CD4-positive, alpha-beta T cell treated with Interleukin-6 at 100 ng/mL for 8 hours (primary cell): ENCODE measurements at places on chromosomes 7 and 10.
A peak's percentile ranks its signal among the peaks of the same experiment; 100 is the strongest.

DNA sequence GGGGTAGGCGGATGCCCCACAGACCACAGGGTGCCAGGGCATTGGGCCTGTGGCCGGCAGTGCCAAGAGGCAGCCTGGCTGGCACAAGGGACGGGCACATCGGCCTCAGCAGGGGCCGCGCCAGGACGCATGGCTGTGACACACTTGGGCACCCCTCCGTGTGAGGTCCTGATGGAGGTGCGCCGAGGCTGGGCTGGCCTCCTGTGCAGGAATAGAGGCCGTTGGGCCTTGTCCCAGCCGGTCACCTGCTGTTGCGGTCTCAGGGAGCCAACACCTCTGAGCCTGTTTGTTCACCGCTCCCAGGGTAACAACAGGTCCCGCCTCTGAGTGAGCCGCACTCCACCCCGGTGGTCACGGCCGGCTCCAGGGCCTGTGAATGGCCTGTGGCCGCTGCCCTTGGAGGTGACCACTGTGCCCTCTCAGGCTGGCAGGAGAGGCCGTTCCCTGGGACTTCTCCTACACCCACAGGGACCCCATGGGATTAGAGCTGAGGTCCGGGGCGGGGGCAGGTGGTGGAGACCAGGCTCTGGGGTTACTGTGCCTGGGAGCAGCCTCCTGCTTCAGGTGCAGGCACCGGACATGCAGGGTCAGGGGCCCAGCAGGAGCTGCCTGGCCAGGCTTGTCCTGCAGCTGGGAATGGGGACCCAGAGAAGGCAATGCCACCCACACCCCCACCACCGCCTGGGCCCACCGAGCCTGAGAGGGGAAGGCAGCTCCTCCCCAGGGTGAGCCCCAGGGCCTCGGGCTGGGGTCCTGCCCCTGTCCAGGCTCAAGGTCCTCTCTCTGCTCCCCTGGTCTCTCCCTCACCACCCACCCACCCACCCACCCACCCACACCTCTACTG lies 12.0 kb downstream of the PWWP2B start:
- DNase-seq, result no peak

- no peak for DNase-seq
Measured at GRCh38 chr10:29851241-29851640, 208.1 kb downstream of the JCAD start.

DNA sequence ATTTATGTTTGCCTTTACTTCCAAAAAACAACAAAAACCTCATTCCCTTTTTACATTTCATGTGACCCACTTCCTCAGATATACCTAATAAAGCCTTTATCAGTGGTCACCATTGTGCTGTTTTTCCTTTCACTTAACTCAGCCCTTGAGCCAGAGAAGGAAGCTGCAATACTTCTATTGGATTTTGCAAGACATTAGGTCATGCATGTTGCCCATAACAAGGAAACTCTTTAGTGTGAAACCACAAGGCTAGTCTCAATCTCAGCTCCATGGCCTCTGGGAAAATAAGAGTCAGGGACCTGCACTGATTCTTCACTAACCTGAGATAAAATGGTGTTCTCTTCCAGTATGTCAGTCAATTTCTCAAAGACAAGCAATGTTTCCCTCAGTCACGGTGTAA lies 27.8 kb downstream of the STEAP4 start:
- DNase-seq, result no peak

- no peak for DNase-seq
Measured at GRCh38 chr10:1002425-1003006, 14.3 kb downstream of the GTPBP4 start.

GRCh38 chr7:95434557-95435421 lies at the start of gene PON2:
PON2 (minus strand) TSS chr7:95435028; CDS start chr7:95434951, 77 bp downstream.
- DNase-seq, result peak; percentile 30

DNA sequence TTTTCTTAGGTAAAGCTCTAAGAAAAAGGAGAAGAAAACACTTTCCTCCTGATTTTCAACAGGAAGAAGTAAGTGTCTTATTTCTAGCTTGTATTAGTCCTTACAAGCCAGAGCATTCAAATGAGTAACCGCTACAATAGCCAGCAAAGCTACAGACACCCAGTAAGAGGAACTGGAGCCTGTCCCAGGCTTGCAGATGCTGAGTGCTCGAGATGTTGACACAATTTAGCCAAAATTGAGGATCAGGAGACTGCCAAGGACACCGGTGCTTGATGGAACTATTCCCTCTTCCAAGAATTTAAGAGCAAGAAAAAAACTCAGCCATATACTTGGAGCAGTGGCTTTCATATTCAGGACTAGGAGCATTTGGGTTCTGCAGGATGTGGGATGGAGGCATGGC lies 149.3 kb upstream of the DPP6 start:
- no peak for DNase-seq

- no peak for DNase-seq
Measured at GRCh38 chr10:6871128-6871527, 291.1 kb upstream of the PRKCQ start.

GRCh38 chr7:3120513-3120912 lies 76.8 kb upstream of the CARD11 start:
- DNase-seq, result peak; percentile 56

DNA sequence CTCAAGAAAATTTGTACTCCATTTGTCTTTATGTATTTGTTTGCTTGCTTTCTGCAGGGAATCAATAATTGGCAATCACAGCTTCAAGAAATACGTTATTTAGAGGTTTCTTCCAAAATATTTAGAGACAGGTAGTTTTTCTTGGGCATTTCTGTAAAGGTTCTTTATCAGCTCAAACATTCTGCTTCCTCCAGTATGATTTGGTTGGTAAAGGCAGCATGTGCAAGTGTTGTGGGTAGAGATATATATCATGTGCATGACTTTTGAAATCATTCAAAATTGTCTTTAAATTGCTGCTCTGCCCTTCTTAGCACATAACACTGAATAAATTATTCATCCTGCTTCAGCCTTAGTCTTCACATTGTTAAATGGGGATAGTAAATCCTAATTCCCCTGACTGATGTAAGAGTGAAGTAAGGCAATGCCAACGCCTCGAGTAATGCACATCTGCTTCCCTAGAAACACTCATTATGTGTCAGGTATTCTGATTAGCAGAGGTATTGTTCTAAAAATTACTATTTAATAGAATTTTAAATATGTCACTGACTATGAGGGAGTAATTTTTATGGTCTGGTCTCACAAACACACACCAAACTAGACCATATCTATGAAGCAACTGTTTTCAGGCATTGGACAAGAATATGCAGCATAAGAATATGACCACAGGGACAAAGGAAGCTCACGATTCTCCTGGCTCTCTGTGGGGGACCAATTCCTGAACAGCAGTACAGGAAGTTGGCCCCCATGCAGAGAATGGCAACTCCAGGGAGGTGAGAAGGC lies 77.3 kb upstream of the AKR1E2 start:
- DNase-seq, result no peak

- DNase-seq, result no peak
Measured at GRCh38 chr7:40348126-40348728, 213.4 kb downstream of the SUGCT start.

DNA sequence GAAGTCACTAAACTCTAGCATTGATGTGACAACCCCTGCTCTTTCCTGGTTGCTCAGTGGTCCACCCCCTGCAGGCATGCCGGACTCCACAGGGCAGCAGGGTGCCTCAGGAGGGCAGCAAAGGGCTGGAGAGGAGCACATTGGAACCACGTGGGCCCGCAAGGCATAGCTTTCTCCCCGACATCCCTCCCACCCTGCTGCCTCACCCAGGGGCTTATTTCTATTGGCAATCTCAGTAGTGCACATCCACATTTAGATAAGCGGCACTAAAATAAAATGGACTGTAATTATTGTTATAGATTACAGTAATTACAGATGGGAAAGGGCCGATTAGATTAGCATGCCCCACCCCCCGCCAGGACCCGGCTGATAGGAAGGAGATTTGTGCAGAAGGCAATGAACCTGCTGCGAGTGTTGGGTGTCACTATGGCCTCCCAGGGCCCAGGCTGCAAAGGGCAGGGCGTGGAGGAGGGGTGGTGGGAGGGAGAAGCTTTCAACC lies 580.1 kb downstream of the GRID1 start:
- no peak for DNase-seq

DNA sequence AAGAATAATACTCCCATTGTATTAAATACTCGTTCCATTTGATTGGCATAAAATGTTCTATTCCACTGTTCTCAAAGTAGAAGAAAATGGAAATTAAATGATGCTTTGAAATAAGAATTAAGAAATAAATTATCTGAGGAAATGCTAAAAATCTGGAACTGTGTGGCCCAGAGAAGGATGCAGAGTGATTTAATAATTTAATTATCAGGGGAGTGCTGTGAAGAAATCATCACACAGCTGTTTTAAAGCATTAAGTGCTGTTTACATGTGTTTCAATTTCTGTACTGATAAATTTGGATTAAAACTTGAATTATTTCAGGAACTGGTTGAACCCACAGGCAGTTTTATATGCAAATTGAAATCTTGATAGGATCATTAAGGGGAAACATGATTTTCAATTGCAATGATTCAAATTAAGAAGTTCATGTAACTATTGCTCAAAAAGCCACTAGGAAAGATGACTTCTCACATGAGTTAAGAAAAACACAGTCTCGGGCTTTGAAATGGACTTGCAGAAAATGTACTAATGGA lies 56.3 kb downstream of the COL28A1 start:
- DNase-seq, result no peak

- DNase-seq, result no peak
Measured at GRCh38 chr7:78450706-78451105, 652.1 kb downstream of the PHTF2 start.

- no peak for DNase-seq
Measured at GRCh38 chr7:22469371-22470143, 30.4 kb downstream of the STEAP1B start.

- no peak for DNase-seq
Measured at GRCh38 chr10:118332236-118332635, 9.9 kb downstream of the FAM204A start.

GRCh38 chr10:21572578-21572977 lies 38.5 kb downstream of the MLLT10 start:
- DNase-seq, result no peak

- no peak for DNase-seq
Measured at GRCh38 chr7:2724453-2725177, 36.6 kb downstream of the AMZ1 start.

DNA sequence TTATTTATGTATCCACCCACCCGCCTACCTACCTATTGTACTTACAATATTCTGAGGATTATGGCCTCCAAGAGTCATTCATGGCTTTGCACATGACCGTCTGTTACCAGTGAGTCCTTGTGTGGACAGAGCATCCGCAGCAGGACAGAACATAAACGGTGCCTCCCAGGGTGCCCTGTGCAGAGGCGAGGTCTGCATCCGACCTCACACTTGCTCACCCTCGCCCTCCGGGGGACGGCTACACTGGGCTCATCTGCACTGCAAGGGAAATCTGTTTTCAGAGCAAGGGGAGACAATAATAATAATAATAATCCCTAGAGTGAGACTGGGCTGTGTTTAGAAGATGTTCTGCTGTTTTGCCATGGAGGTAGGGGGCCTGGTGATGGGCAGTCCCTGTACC lies 29.8 kb downstream of the PFKP start:
- no peak for DNase-seq

GRCh38 chr7:101506531-101506930 lies 122.6 kb downstream of the MYL10 start:
- DNase-seq, result no peak
